ENCODE measurements at places on chromosomes 11 and 22. TPM values are rescaled to one million over a fixed set of nuclear protein-coding genes. Genes with fewer than 3 reads are reported as not detected.

Gene MUC5AC
- not detected for total RNA-seq

Gene POLDIP3
- 79.9 TPM for total RNA-seq

Gene KREMEN1
- total RNA-seq: 1.1 TPM

Gene KCNJ4
- total RNA-seq: not detected

Gene OR5P2
- total RNA-seq: not detected

Gene KCNQ1
- 14.7 TPM for total RNA-seq

Gene HEPHL1
- total RNA-seq: not detected

All from naive thymus-derived CD4-positive, alpha-beta T cell (primary cell).